ENCODE measurements at places on chromosomes 5 and 9.

- H3K4me1 ChIP-seq = no peaks in the 10 kb centered on the region
- no peaks in the 10 kb centered on the region for H3K27me3 ChIP-seq
- no peak for DNase-seq
- no peaks in the 10 kb centered on the region for H3K36me3 ChIP-seq
- H3K27ac ChIP-seq = no peak overlapping the region
- no peak overlapping the region for H3K4me3 ChIP-seq
Observed at GRCh38 chr5:11027660-11028059, 266.6 kb upstream of the DAP start.

DNA sequence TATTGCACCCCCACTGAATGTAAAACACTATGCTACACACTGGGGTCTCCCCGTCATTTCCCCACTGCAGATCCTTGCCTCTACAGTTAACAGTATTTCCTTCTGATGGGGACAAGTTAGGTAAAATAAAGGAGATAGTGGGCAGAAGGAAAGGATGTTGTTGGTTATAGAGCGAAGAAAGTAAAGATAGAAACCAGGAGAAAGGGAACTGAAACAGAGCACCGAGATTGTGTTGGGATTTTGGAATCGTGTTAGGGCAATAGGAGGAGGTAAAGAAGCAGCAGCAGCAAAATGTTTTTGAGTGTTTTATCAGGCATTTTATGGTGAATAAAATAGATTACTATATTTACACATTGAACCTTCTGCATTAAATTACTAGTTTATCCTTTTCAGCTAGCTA, 60.0 kb downstream of the PAM start:
- no peak overlapping the region for H3K27ac ChIP-seq
- no peak for DNase-seq

GRCh38 chr9:69153707-69154521, 20.2 kb upstream of the TJP2 start:
- DNase-seq = no peak
- H3K27ac ChIP-seq = no peak overlapping the region
- no peaks in the 10 kb centered on the region for H3K4me1 ChIP-seq
- no peak overlapping the region for H3K4me3 ChIP-seq
- H3K36me3 ChIP-seq = no peaks in the 10 kb centered on the region
- H3K27me3 ChIP-seq = no peaks in the 10 kb centered on the region

- no peaks in the 10 kb centered on the region for H3K4me1 ChIP-seq
- H3K4me3 ChIP-seq = no peak overlapping the region
- H3K36me3 ChIP-seq = no peaks in the 10 kb centered on the region
- H3K27me3 ChIP-seq = no peaks in the 10 kb centered on the region
- H3K27ac ChIP-seq = no peak overlapping the region
Observed at GRCh38 chr5:123482258-123482657, 29.7 kb upstream of the CSNK1G3 start.

DNA sequence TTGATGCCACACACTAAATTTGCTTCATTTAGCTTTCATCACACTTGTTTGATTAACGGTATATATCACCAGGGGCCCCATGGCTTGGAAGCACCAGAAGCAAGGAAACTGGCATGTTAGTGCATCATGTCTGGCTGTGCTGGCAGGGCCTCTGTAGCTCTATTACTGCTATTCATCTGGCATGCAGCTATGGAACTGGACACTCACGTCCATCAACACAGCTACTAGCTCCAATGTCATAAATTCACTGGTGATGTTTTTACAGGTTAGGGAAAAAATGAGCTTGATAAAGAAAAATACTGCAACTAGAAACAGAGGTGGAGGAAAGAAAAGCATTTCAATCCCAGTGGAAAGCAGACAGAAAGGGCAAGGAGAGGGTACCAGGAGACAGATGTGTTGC, 343.2 kb downstream of the DEPDC1B start:
- H3K4me1 ChIP-seq = no peaks in the 10 kb centered on the region
- no peaks in the 10 kb centered on the region for H3K27me3 ChIP-seq
- DNase-seq = no peak
- H3K36me3 ChIP-seq = no peaks in the 10 kb centered on the region
- H3K4me3 ChIP-seq = no peak overlapping the region
- no peak overlapping the region for H3K27ac ChIP-seq

GRCh38 chr5:1706428-1706827, 93.2 kb downstream of the MRPL36 start:
- no peak for DNase-seq
- H3K27me3 ChIP-seq = no peaks in the 10 kb centered on the region
- H3K36me3 ChIP-seq = no peaks in the 10 kb centered on the region
- H3K27ac ChIP-seq = no peak overlapping the region
- H3K4me1 ChIP-seq = no peaks in the 10 kb centered on the region

GRCh38 chr9:80976403-80976802, 712.9 kb downstream of the TLE1 start:
- H3K27me3 ChIP-seq = no peaks in the 10 kb centered on the region
- DNase-seq = no peak
- no peak overlapping the region for H3K27ac ChIP-seq
- H3K36me3 ChIP-seq = no peaks in the 10 kb centered on the region

DNA sequence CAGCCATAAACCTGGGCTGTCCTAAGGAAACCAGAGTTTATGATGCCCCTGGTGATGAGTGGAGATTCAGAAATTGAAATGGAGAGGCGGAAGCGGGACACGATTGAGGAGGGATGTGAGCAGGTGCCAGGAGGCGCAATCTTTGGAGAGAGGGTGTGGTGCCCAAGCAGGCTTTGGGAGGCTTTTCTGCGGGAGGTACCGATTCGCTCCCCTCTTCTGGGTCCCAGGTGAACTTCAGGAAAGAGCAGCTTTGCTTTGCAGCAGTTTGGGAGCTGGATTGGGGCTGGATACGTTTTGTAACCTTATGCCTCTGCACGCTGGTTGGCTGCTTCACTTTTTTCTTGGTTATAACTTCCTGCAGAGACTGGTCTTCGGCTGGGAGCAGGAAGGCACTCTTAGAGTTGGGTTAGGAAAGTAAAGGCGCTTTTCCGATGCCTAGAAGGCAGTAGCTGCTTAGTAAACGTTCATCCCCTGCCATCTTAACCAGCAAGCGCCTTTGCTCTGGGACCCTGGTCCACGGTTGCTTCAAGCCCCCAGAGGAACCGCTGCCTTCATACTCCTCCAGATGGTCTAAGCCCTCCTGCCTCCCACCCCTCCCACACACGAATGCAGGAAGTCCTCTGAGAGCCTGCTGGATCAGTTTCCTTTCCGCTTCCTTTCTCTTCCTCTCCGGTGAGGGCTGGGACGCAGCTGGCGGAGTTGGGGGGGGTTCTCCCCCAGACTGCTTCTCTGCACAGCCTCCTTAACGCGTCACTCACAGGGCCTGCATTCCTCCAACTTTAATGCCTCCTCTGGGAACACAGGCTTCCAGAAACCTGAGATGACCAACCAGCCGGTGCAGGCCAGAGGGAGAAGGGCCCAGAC, 15.2 kb upstream of the NEK6 start:
- H3K27me3 ChIP-seq = no peaks in the 10 kb centered on the region
- peaks cover 18% of the 10 kb centered on the region for H3K4me1 ChIP-seq
- no peak overlapping the region for H3K4me3 ChIP-seq
- no peak overlapping the region for H3K27ac ChIP-seq
- H3K36me3 ChIP-seq = no peaks in the 10 kb centered on the region

DNA sequence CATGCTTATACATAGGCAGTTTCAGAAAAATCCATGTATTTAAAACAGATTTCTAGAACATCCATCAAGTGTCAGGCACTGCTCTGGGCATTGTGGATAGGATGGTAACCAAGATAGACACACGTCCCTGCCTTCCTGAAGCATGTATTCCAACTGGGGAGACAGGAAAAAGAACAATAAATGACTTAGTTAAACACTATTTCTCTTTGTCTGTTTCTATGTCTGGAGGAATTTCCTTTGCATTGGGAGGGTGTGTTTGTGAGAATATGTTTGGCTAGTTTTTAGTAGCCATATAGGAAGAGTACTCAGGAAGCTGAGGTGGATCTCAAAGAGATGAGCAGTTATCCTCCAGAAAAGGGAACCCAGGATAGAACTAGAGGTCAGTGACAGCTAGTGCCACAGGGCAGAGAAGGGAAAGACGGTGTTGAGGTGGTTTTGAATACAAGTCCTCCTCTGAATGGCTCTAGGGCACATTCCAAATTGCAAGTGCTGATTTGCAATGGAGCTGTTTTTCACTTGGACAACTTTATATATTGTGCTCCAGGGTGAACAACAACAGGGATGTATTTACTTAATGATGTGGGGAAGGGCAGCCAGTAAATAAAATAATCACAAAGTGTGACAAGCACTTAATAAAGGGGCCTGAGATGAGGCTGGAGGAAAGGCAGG, 144.7 kb upstream of the SHB start:
- no peak for DNase-seq
- H3K27me3 ChIP-seq = no peaks in the 10 kb centered on the region
- H3K4me3 ChIP-seq = no peak overlapping the region
- no peaks in the 10 kb centered on the region for H3K4me1 ChIP-seq

- peaks cover 24% of the 10 kb centered on the region for H3K4me1 ChIP-seq
- H3K27ac ChIP-seq = no peak overlapping the region
- H3K27me3 ChIP-seq = peaks cover 19% of the 10 kb centered on the region
- no peaks in the 10 kb centered on the region for H3K36me3 ChIP-seq
- no peak for DNase-seq
Observed at GRCh38 chr5:141877356-141878185, 639 bp downstream of the PCDH1 start.

DNA sequence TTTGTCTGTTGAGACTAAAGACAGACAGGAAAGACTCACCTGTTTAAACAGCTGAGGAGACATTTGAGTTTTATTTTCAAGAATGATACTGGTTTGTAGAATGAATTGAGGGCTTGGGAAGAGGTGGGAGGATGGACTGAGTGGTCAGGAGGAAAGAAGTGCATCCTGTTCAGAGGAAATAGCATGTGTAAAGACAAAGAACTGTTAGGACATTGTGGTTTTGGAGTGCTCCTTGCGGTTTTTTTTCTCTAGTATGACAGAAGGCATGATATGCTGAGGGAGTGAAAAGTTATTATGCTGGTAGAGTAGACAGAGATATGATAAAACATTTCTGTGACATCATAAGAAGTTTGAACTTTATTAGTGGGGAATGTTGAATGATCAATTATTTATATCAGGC, 270.7 kb upstream of the ELAVL2 start:
- no peak overlapping the region for H3K27ac ChIP-seq
- H3K4me3 ChIP-seq = no peak overlapping the region

DNA sequence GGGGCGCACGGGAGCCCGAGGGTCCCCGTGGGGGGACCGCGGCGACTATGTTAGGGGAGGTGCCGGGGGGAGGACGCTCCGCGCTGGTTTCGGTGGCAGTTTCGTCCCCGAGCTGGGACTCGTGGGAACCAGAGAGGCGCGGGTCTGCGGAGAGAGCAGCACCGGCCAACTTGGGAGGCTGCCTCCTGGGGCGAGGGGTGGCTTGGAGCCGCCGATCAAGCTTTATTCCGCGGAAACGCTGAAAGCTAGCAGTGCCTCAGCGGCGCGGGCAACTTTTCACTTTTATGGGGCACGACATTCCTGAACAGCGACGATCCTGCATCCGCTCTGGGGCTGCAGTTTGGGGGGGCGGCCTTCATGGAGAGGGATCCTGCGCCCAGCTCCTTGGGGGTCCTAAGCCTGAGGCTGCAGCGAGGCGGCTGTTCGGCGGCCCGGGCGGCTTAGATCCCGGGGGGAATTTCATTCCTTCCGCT, 369 bp downstream of the OCLN start:
- H3K4me1 ChIP-seq = no peaks in the 10 kb centered on the region
- no peaks in the 10 kb centered on the region for H3K27me3 ChIP-seq
- H3K27ac ChIP-seq = no peak overlapping the region
- DNase-seq = no peak

Data from naive thymus-derived CD4-positive, alpha-beta T cell (primary cell).